ENCODE measurements at places on chromosomes 7 and 10. TPM values are rescaled to one million over a fixed set of nuclear protein-coding genes. Genes with fewer than 3 reads are reported as not detected.

GRCh38 chr7:91299952-91300775 is 35.9 kb downstream of the FZD1 start:
- H3K4me3 ChIP-seq = no peak overlapping the region
- no peaks in the 10 kb centered on the region for H3K36me3 ChIP-seq
- H3K27ac ChIP-seq = no peak overlapping the region
- DNase-seq = no peak
- H3K27me3 ChIP-seq = no peaks in the 10 kb centered on the region

DNA sequence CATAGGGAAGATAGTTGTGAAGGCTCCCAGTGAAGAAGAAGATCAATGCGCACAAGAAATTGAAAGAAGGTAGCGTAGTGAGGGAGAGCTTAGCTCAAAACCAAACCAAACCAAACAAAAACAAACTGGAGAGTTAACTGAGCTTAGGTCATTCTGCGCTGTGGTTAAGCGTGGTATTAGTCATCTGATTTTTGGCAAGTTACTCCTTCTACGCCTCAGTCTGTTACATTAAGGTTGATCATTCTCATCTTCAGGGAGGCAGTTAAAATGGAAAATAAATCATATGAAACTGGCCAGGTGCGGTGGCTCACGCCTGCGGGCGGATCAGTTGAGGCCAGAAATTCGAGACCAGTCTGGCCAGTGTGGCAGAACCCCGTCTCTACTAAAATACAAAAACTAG is 259.7 kb downstream of the EXOC4 start:
- no peak for DNase-seq
- no peaks in the 10 kb centered on the region for H3K27me3 ChIP-seq
- H3K4me1 ChIP-seq = no peaks in the 10 kb centered on the region
- no peak overlapping the region for H3K4me3 ChIP-seq
- no peak overlapping the region for H3K27ac ChIP-seq

GRCh38 chr7:6889252-6889812 is 63.3 kb upstream of the CCZ1B start:
- H3K36me3 ChIP-seq = no peaks in the 10 kb centered on the region
- peaks cover 9% of the 10 kb centered on the region for H3K27me3 ChIP-seq
- DNase-seq = no peak

GRCh38 chr10:30553626-30554439 is 75.7 kb downstream of the LYZL2 start:
- no peaks in the 10 kb centered on the region for H3K36me3 ChIP-seq
- no peaks in the 10 kb centered on the region for H3K4me1 ChIP-seq
- no peak for DNase-seq
- H3K27me3 ChIP-seq = no peaks in the 10 kb centered on the region

DNA sequence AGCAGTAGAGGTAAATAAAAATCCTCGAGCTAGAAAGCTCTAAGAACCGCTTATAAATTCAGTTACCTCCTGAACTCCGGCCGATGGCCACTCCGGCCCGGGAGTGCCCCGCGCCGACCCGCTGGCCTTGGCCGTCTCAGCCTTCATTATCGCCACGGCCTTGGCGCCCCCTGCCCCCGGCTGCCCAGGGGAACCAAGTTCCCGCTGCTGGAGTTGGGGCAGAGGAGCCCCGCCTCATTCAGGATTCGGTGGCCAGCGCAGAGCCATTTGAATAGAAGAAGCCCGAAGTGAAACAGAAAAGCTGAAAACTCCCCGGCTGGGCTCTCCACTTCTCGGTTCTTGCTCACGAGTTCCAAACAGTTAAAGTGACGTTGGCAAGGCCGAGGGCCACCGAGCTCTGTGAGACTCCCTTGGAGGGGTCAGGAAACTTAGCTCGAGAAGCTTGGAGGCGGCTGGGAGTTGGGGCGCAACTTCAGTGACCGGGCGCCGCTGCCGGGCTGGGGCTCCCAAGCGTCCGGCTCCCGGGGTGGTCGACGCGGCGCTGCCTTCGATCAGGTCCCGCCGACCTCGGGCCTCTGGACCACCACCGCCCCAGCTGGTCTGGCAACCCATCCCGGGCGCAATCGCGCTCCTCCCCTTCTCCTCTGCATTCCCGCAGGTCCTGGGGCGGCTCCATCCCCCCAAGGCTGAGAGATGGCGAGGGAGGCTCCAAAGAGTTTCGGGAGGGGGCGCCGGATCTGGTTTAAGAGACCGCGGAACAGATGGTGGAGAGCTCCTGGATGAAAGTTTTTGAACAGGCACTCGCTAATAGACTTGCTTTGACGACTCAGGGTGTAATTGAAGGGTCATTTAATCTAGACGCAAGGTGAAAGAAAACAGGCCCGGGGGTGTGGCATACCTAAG is 5.8 kb upstream of the FEZF1 start:
- no peak overlapping the region for H3K4me3 ChIP-seq
- H3K4me1 ChIP-seq = no peaks in the 10 kb centered on the region
- no peak overlapping the region for H3K27ac ChIP-seq
- H3K27me3 ChIP-seq = peaks cover 65% of the 10 kb centered on the region
- no peaks in the 10 kb centered on the region for H3K36me3 ChIP-seq
- DNase-seq = no peak

GRCh38 chr10:78513330-78513729 is 479.7 kb downstream of the RPS24 start:
- no peak for DNase-seq
- no peak overlapping the region for H3K27ac ChIP-seq
- H3K36me3 ChIP-seq = peaks cover 4% of the 10 kb centered on the region
- peaks cover 3% of the 10 kb centered on the region for H3K4me1 ChIP-seq
- H3K4me3 ChIP-seq = no peak overlapping the region

DNA sequence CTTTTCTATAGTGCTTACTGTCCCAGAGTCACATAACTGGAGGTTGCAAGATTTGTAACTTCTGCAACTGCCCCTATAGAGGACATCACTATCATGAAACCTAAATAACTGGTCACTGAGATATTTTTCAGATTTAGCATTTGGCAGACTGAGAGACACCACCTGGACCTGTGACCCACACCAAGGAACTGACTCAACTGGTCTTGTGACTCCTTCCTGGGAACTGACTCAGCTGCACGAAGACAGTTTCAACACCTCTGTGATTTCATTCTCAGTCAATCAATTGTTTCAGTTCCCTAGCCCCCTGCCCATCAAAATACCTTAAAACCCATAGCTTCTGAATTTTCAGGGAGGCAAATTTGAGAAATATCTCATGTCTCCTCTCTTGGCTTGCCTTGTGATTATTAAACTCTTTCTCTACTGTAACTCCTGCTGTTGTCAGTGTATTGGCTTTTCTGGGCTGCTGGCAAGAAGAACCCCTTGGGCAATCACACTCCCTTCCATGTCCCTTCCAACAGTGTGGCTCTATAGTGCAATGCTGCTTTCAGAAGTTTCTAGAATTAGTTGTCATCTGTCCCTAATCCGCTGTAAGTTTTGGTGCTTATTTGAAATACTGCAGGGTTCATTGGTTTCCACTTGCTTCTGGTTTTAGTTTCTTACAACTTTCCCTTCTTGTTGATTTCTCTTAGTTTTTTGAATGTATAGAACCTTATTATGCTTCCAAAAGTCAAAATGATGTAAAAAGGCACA is 127.8 kb upstream of the ADCY1 start:
- H3K4me1 ChIP-seq = no peaks in the 10 kb centered on the region
- H3K4me3 ChIP-seq = no peak overlapping the region
- peaks cover 11% of the 10 kb centered on the region for H3K27me3 ChIP-seq
- DNase-seq = no peak

- no peaks in the 10 kb centered on the region for H3K4me1 ChIP-seq
- no peak overlapping the region for H3K27ac ChIP-seq
- H3K27me3 ChIP-seq = no peaks in the 10 kb centered on the region
- H3K4me3 ChIP-seq = no peak overlapping the region
- H3K36me3 ChIP-seq = no peaks in the 10 kb centered on the region
- DNase-seq = no peak
Measured at GRCh38 chr7:20270867-20271266, 53.7 kb upstream of the MACC1 start.

- DNase-seq = no peak
- H3K27ac ChIP-seq = no peak overlapping the region
Measured at GRCh38 chr7:157425137-157425731, 88.4 kb downstream of the DNAJB6 start.

GRCh38 chr7:1665549-1666316 is 4.3 kb upstream of the ELFN1 start:
- no peak for DNase-seq
- H3K4me3 ChIP-seq = peak overlapping the region; percentile 5
- peaks cover 2% of the 10 kb centered on the region for H3K36me3 ChIP-seq
- H3K4me1 ChIP-seq = peaks cover 5% of the 10 kb centered on the region

DNA sequence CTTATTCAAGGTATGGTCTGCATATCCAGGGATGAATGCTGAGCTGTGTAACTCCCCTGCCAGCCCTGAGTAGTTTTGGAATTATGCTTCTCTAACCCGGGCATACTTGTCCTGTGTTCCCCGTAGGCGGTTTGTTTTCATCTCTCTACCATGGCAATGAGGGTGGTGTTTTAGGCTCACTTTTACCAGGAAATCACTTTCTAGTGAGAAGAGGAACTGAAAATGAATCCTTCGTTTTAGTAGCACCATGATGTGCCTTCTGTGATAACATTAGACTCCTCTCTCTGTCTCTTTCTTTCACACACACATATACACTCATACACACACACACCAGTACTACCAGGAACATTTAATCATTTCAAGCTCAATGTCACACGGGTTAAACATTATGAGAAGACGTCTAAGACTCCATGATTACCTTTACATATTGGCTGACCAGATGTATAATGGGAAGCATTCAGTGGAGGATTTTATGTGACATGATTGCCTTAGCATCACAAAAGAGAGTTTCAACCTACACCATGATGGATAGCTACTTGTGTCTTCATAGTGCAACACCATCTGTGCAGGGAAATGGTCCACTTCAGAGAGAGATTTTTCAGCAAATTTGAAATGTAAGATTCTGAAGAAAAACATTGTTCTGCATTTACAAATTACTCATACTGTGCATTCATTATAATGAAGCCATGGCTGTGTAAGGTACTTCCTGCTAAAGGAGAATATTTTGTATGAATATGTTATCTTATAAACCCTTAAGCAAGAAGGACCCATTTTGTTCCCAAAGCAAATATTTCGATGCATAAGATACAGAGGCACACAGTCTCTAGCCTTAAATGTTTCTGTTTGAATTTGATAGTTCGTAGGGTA is 31.0 kb upstream of the PFKP start:
- peaks cover 3% of the 10 kb centered on the region for H3K4me1 ChIP-seq
- DNase-seq = no peak

- H3K27me3 ChIP-seq = no peaks in the 10 kb centered on the region
- no peak overlapping the region for H3K27ac ChIP-seq
- DNase-seq = no peak
- peaks cover 2% of the 10 kb centered on the region for H3K4me1 ChIP-seq
- no peaks in the 10 kb centered on the region for H3K36me3 ChIP-seq
Measured at GRCh38 chr7:88789480-88790064, 6.0 kb downstream of the TEX47 start.

NUTM2A gene
- total RNA-seq = 1.0 TPM

LRRC27 gene
- total RNA-seq = 3.5 TPM

SNCG gene
- not detected for total RNA-seq

GRCh38 chr7:82932516-82932915 is 230.2 kb downstream of the PCLO start:
- no peaks in the 10 kb centered on the region for H3K36me3 ChIP-seq
- H3K27me3 ChIP-seq = no peaks in the 10 kb centered on the region
- no peak overlapping the region for H3K27ac ChIP-seq

DNA sequence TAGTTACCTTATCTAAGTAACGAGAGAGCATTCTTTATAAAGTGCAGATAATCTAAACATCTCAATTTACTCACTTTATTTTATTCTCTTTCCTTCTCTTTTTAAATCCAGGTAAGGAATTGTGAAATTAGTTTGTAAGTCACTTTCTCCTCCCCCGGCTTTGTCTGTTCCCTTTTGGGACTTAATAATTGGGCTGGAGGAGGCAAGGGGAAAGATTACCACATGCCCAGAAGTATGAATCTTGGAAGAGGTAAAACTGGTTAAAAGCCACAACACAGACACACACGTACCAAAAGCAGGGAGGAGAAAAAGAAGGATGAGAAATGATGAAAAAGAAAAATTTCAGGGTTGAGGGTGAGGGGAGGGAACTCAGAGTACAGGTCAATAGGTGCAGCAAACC is 63.3 kb upstream of the LRRC17 start:
- no peak overlapping the region for H3K27ac ChIP-seq
- H3K4me3 ChIP-seq = no peak overlapping the region
- no peaks in the 10 kb centered on the region for H3K27me3 ChIP-seq
- peaks cover 2% of the 10 kb centered on the region for H3K36me3 ChIP-seq
- DNase-seq = no peak

ANKRD2 gene
- not detected for total RNA-seq

GRCh38 chr10:95133997-95134396 is 60.0 kb upstream of the ACSM6 start:
- no peak overlapping the region for H3K4me3 ChIP-seq
- H3K27me3 ChIP-seq = no peaks in the 10 kb centered on the region
- no peak overlapping the region for H3K27ac ChIP-seq

INTS1 gene
- total RNA-seq = 88.2 TPM

GRCh38 chr7:87596136-87596535 is 4.5 kb downstream of the ABCB1 start:
- H3K27me3 ChIP-seq = peaks cover 13% of the 10 kb centered on the region
- peaks cover 5% of the 10 kb centered on the region for H3K36me3 ChIP-seq
- DNase-seq = no peak

DNA sequence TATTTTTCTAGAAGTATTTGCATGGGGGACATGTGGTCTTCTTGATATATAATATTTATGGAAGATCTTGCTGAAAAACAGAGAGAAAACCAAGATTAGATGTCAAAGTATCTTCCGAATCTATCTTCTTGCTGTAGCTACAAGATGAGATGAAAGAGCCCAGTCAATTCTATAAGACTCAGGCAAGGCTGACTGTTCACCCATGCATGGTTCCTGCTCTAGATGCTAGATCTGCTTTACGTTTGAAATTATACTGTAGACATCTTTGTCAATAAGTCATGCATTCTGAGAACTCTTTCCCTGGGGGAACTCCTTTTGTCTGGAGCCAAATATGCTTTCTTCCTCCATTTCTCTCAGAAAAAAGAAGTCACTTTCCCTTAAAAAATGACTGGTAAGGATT is 1292.0 kb downstream of the XPNPEP1 start:
- no peaks in the 10 kb centered on the region for H3K4me1 ChIP-seq
- H3K4me3 ChIP-seq = no peak overlapping the region
- H3K27me3 ChIP-seq = no peaks in the 10 kb centered on the region
- no peaks in the 10 kb centered on the region for H3K36me3 ChIP-seq

GRCh38 chr10:126137562-126138221 is 241.3 kb downstream of the FANK1 start:
- no peak overlapping the region for H3K27ac ChIP-seq
- H3K4me3 ChIP-seq = no peak overlapping the region
- H3K36me3 ChIP-seq = no peaks in the 10 kb centered on the region

DNA sequence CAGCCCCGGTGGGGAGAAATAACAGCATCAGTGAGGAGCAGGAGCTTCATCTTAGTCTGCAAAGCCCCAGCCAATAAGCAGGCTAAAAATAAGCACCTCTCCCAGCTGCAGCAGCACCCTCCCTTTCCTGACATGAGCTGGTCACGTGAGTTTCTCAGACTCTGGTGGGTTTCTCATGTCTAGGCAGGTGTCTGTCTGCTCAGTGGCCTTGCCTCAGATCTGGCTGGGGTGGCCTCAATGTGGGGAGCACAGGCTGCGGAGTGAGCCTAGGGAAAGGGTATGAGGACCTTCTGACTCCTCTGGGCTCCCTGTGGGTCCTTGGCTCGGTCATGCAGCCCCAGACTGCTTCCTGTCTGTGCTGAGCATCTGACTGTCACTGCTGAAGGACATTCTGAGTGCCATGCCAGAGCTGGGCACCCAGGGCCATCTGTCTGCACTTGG is 81.6 kb upstream of the LRRC4 start:
- peaks cover 8% of the 10 kb centered on the region for H3K27me3 ChIP-seq
- peak overlapping the region; percentile 61 for H3K27ac ChIP-seq
- peaks cover 30% of the 10 kb centered on the region for H3K4me1 ChIP-seq
- H3K4me3 ChIP-seq = no peak overlapping the region
- DNase-seq = no peak
- H3K36me3 ChIP-seq = no peaks in the 10 kb centered on the region

Data from T-helper 17 cell (primary cell).